Stimulated activated naive B cell treated with anti-CD40 and anti-IgM and Interleukin-4, amounts not matched to agents 10 μg/mL and 1 μg/mL and 100 μg/mL, for 72 hours (primary cell): ENCODE measurements at places on chromosomes 7 and 10.

DNA sequence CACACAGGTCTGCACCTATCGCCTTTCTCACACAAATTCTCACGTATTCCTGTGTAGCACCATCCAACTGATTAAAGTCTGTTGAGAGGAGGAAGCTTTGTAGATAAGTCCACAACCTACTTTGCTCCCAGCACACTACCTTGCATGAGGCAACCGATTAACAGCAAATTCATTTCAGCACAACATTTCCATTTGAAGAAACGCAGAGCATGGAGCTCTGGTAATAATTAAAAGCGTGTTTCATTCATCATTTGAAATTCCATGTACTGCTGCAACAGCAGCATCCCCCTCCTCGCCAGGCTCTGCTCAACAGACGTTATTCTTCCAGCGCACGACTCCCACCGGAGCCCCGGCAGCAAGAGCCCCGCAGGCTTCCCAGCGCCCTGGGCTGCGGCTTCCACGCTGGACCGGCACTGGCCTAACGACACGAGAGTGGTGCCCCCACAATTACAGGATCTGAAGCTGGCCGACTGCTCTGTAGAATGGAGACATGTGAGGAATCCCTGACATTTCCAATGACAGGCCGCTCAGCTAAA is 118.8 kb downstream of the DIP2C start:
- DNase-seq = no peak

DNA sequence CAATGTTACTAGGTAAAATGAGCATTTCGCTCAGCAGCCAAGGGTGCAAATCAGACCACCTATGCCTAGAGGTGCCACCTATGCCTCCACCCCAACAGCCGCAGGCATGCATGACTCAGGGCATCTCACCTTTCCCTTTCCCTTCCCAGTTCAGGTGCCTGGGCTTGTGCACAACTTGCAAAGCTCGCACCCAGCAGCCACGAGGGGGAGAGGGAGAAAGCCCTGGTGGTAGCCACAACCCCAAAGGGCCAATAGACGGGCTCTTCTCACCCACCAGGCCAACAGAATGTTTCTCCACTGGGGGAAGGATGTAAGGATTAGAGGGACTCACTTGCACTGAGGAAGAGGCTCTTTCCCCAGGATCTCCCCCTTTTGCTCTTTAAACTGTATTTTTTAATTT is 462.3 kb upstream of the PCDH15 start:
- DNase-seq = no peak

GRCh38 chr7:102934239-102934638 is 21.4 kb downstream of the LRRC17 start:
- no peak for DNase-seq

GRCh38 chr7:153066711-153067110 is 307.2 kb downstream of the ACTR3B start:
- DNase-seq = no peak

GRCh38 chr7:11742496-11742895 is 89.5 kb downstream of the THSD7A start:
- no peak for DNase-seq
